ENCODE measurements at places on chromosomes 12 and 14.

DNA sequence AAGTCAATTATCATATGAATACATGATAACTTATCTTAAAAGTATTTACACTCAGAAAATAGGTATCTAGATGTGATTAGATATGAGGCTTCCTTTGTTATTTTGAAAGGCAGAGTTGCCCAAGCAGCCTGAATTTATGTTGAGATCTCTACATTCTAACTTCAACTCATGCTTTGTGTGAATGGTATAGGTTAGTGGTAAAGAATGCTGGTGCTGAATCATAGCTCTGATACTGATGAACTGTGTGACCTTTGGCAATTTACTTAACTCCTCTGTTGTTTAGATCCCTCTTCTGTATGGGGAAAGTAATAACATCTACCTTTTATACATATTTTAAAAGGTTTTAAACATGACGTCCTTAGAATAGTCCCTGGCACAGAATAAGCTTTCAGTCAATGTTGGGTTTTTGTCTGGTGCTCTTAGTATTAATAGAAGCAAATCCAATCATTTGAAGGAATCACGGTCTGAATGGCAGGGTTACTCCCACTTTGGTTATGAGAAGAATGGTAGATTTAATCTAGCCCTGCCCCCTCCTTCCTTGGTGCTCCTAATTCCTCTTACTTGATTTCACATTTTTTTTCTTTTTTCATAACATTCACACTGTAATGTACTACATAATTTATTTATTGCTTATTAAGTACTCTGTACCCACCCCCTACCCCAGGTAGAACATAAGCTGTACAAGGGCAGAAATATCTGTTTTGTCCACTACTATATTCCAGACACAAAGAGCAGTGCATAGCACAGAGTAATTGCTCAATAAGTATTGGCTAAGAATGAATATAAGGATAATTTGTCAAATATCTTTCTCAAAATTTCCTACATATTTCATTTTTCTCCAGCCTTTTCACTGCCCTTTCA is 203.3 kb upstream of the KRR1 start:
- peaks cover 3% of the 10 kb centered on the region for H3K27me3 ChIP-seq
- no peak for DNase-seq
- no peak overlapping the region for H3K4me3 ChIP-seq
- no peaks in the 10 kb centered on the region for H3K36me3 ChIP-seq
- peaks cover 72% of the 10 kb centered on the region for H3K4me1 ChIP-seq

GRCh38 chr12:50720085-50720484 is 43.8 kb upstream of the ATF1 start:
- peaks cover 67% of the 10 kb centered on the region for H3K36me3 ChIP-seq
- H3K4me1 ChIP-seq: no peaks in the 10 kb centered on the region
- no peak for DNase-seq
- H3K4me3 ChIP-seq: no peak overlapping the region
- no peak overlapping the region for H3K27ac ChIP-seq

DNA sequence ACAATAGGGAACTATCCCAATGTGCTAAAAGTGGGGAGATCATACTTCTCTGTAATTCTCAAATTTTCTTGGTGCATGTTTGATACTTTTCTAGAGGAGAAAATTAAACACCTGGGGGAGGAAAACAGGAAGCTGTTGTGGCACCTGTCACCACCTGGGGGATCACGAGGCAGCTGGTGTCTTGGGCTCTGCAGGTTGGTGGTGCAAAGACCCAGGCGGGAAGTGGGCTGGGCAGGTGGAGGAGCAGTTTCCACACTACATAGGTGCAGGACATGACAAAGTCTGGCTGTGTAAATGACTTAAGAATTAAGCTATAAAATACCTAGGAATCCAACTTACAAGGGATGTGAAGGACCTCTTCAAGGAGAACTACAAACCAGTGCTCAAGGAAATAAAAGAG is 23.2 kb downstream of the PEX5 start:
- H3K27me3 ChIP-seq: peaks cover 6% of the 10 kb centered on the region
- DNase-seq: no peak
- H3K4me1 ChIP-seq: no peaks in the 10 kb centered on the region

DNA sequence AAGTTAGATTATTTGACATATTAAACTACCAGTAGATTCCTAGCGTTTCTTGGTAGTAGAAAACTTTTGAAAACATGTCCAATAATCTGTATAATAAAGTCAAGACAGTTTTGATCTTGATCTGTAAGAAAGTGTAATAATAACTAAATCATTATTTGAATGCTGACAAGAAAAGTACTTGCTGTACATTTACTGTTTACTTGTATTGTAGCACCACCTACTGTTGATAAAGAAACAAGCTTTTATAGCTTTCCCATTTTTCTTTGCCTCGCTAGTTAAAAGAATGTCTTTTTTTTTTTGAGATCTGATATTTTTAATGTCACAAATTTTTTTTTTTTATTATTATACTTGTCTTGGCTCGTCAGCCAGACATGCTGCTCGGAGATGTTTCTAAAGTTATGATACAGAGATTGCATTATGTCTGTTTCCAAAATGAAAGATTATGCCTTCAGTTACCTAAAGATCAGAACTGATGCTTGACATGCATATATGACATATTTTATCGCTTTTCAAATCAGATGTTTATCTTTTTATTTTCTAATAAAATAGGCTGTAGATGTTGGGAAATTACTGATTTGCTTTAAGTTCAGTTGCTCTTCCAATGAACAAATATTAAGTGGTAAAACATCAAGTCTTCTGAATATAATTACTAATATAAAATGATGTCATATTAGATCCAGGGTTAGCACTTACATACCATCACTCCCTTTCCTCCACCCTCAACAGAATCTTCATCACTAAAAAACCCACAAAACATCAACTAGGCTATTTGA is 140.5 kb downstream of the AKAP6 start:
- no peak for DNase-seq
- H3K27ac ChIP-seq: no peak overlapping the region
- peaks cover 25% of the 10 kb centered on the region for H3K4me1 ChIP-seq
- no peak overlapping the region for H3K4me3 ChIP-seq
- peaks cover 5% of the 10 kb centered on the region for H3K36me3 ChIP-seq
- no peaks in the 10 kb centered on the region for H3K27me3 ChIP-seq

DNA sequence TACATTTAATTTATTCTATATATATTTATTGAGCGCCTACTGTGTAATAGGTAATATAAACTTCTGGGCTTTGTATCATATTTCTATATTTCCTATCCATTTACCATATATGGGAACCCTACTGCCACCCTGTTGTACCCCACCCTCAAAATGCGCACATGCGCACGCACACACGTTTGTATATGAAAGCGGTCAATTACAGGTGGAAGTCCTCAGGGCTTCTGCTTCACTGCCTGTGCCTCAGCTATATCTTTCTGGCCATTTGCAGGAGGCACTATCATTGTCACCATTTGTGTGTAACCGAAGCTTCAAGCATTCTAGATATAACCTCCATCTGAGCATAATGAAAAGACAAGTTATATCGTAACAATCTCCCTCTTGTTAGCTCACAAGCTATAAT is 31.3 kb upstream of the KCNMB4 start:
- H3K36me3 ChIP-seq: peaks cover 56% of the 10 kb centered on the region
- no peak overlapping the region for H3K4me3 ChIP-seq
- no peak overlapping the region for H3K27ac ChIP-seq
- no peak for DNase-seq
- no peaks in the 10 kb centered on the region for H3K27me3 ChIP-seq

GRCh38 chr12:96456265-96456974 is 33.0 kb upstream of the CFAP54 start:
- H3K4me1 ChIP-seq: no peaks in the 10 kb centered on the region
- H3K36me3 ChIP-seq: no peaks in the 10 kb centered on the region
- H3K27me3 ChIP-seq: peaks cover 3% of the 10 kb centered on the region
- no peak for DNase-seq

DNA sequence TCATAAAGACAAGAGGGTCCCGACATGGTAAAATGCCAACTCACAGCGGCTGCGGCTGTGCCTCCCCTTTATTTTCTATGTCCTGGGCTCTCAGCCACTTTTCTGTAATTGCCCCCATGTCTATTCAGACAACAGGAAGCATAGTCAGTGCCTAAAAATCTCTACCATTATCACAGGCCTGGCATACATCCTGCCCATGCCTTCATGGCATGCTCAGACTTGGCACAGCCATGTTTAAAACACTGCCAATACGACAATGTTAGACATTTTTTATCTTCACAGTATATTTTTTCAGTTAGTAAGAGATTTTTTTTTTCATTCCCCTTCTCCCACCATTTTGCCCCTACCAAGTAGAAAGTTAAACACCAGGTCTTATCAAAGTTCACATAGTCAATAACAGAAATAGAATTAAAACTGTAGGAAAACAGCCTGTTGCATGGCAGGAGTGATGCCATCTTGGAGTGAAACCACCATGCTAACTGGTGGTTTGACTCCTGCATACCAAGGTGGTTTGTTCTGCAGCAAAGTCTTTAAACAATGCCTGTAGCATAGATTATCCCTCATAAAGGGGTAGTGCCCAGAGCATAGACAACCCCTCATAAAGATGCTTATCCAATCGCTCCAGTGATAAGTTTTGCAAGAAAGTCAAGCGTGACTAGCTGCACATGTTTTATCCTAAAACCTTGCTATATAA is 18.9 kb upstream of the CERS5 start:
- H3K27me3 ChIP-seq: peaks cover 5% of the 10 kb centered on the region
- H3K4me3 ChIP-seq: no peak overlapping the region

DNA sequence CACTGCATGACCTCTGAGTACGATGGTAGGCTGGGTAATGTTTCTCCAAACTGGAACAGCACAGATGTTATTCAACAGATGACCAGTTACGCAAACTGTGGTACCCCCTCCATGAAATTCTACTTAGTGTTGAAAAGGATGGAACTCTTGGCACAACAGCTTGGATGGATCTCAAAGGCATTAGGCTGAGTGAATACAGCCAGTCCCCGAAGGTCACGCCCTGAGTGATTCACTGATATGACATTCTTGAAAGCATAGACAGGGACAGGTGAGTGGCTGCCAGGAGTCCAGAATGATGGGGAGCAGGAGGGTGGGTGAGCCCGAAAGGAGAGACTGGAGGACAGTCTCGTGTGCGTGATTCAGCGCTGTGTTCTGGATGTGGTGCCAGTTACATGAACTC is 187.5 kb upstream of the TMEM132C start:
- no peak overlapping the region for H3K27ac ChIP-seq
- no peaks in the 10 kb centered on the region for H3K36me3 ChIP-seq
- peaks cover 9% of the 10 kb centered on the region for H3K4me1 ChIP-seq
- no peak for DNase-seq

DNA sequence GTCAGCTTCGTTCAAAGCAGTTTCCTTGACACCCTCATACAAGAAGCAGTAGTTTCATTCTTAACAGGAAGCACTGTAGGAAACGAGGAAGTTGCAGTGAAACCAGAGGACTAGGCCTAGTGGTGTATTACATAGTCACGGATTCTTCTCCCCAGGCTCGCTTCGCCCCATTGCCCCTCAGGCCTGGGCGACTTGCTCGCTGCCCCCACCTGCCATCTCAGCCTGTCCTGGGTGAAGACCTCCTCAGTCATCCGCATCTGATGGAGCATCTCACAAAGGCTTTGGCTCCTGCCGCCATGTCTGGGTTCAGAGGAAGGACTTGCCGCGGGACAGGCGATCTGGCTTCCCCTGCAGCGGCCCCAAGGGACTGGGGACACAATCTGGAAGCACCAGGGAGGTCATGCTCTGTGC is 93.5 kb downstream of the LMNTD1 start:
- no peak for DNase-seq
- H3K27me3 ChIP-seq: peaks cover 4% of the 10 kb centered on the region
- H3K4me1 ChIP-seq: peaks cover 8% of the 10 kb centered on the region
- H3K27ac ChIP-seq: peak overlapping the region; percentile 42
- no peak overlapping the region for H3K4me3 ChIP-seq

DNA sequence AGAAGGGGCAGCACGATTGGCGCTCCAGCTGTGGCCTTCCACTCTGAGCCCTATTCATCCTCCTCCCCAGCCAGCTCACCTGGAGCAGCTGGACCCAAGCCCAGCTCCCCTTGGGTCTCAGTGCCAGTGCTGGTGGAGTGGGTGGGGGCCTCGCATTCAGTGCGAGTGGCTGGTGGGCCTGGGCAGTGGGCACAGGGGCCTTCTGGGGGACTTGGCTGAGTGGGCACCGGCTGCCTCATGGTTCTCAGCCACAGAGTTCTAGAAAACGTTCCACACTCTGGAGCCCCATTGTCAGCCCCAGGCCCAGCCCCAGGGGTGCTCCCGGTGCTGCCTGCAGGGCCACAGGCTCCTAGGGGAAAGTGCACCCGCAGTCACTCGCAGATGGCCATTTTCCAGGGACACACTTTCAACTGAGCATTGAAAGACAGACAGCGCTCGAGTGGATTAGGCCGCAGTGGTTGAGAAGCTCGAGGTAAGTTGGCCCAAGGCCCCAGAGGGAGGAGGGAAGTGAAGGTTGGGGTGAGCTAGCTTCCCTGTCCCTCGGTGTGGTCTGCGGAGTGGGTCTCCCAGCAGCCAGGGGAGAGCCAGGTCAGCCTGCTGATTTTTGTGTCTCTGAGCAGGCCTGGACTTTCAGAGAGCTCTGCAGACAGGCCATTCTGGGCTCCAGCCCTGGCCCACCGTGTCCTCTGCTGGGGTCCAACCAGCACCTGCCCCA is 3.8 kb downstream of the CLBA1 start:
- peaks cover 26% of the 10 kb centered on the region for H3K36me3 ChIP-seq
- DNase-seq: no peak
- no peak overlapping the region for H3K27ac ChIP-seq
- H3K4me3 ChIP-seq: no peak overlapping the region

DNA sequence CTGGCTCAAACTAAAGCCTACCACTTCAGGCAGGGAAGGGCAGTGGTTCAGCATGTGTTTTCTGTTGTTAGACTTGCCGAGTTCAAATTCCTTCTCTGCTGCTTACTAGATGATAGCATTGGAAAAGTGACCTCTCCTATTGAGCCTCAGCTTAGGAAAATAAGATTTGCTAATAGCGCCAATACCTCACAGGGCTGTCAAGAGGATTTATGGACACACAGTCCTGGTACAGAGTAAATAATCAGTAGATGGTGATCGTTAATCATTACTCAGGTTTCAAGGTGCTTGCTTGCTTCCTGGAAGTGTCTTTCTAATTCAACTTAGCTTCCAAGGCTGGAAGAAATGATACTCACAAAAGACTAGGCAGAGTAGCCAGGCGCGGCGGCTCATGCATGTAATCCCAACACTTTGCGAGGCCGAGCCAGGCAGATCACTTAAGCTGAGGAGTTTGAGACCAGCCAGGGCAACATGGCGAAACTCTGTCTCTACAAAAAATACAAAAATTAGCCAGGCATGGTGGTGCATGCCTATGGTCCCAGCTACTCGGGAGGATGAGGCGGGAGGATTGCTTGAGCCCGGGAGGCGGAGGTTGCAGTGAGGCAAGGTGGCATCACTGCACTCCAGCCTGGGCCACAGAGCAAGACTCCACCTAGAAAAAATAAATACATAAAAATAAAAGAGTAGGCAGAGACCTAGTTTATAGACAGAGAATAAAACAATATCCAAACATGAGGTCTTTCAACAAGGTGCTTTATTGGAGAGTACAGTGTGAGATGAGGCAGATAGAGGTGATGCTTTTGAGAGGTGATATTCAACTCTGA is 6.0 kb downstream of the PLA2G1B start:
- peaks cover 45% of the 10 kb centered on the region for H3K27me3 ChIP-seq
- no peak overlapping the region for H3K4me3 ChIP-seq
- no peak overlapping the region for H3K27ac ChIP-seq
- no peak for DNase-seq
- H3K36me3 ChIP-seq: no peaks in the 10 kb centered on the region
- peaks cover 37% of the 10 kb centered on the region for H3K4me1 ChIP-seq

GRCh38 chr12:1630133-1630826 is 1.2 kb downstream of the WNT5B start:
- DNase-seq: peak; percentile 68
- H3K4me1 ChIP-seq: peaks cover 88% of the 10 kb centered on the region
- H3K4me3 ChIP-seq: peak overlapping the region; percentile 88
- H3K36me3 ChIP-seq: peaks cover 9% of the 10 kb centered on the region
- H3K27me3 ChIP-seq: peaks cover 10% of the 10 kb centered on the region

All from nephron progenitor cell (in vitro differentiated cells).